Activated CD4-positive, alpha-beta memory T cell treated with anti-CD3 and anti-CD28 coated beads, Interleukin-2, amount 10 ng/mL, durations not matched to agents 7 days and 5 days (primary cell): ENCODE measurements at places on chromosomes 3 and 15.

GRCh38 chr3:99966662-99967416 lies 147.5 kb downstream of the FILIP1L start:
- H3K27ac ChIP-seq, result no peak overlapping the region
- no peaks in the 10 kb centered on the region for H3K36me3 ChIP-seq
- H3K27me3 ChIP-seq, result no peaks in the 10 kb centered on the region

GRCh38 chr15:50112488-50113186 lies 6.4 kb downstream of the ATP8B4 start:
- H3K36me3 ChIP-seq, result peaks cover 24% of the 10 kb centered on the region
- DNase-seq, result no peak
- no peak overlapping the region for H3K4me3 ChIP-seq
- H3K27me3 ChIP-seq, result peaks cover under 1% of the 10 kb centered on the region
- H3K27ac ChIP-seq, result no peak overlapping the region

GRCh38 chr15:101456057-101456739 lies 33.3 kb downstream of the PCSK6 start:
- peaks cover 27% of the 10 kb centered on the region for H3K4me1 ChIP-seq
- no peak overlapping the region for H3K4me3 ChIP-seq
- no peaks in the 10 kb centered on the region for H3K36me3 ChIP-seq
- H3K27ac ChIP-seq, result no peak overlapping the region
- peaks cover 14% of the 10 kb centered on the region for H3K27me3 ChIP-seq
- DNase-seq, result no peak

GRCh38 chr3:127238602-127239001 lies 45.7 kb downstream of the PRR23E start:
- no peaks in the 10 kb centered on the region for H3K36me3 ChIP-seq
- no peak overlapping the region for H3K27ac ChIP-seq
- DNase-seq, result no peak
- H3K27me3 ChIP-seq, result no peaks in the 10 kb centered on the region
- no peak overlapping the region for H3K4me3 ChIP-seq
